HTR-8/SVneo (cell line): ENCODE measurements at places on chromosomes 2 and 18.

- DNase-seq: no peak
Observed at GRCh38 chr2:48529676-48530032, 300 bp upstream of the STON1 start.

DNA sequence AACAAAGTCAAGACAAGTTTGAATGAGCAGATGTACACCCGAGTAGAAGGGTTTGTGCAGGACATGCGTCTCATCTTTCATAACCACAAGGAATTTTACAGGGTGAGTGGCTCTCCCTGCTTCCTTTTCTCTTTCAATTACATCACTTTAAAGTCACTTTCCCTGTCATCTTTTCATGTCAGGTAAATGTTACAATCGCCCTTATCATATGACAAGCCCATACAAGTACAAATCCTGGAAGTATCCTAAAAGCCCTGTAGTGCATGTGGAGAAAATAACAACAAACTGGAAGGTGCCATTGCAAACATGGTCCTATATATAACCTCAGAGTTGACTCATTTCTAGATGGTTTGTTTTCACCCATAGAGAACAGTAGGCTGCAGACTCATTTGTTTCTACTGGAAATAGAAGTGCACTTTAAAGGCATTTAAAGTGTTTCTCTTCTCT, 126.0 kb downstream of the SP100 start:
- peak; percentile 14 for DNase-seq

- DNase-seq: no peak
Observed at GRCh38 chr2:179479947-179480346, 215.3 kb upstream of the SESTD1 start.

DNA sequence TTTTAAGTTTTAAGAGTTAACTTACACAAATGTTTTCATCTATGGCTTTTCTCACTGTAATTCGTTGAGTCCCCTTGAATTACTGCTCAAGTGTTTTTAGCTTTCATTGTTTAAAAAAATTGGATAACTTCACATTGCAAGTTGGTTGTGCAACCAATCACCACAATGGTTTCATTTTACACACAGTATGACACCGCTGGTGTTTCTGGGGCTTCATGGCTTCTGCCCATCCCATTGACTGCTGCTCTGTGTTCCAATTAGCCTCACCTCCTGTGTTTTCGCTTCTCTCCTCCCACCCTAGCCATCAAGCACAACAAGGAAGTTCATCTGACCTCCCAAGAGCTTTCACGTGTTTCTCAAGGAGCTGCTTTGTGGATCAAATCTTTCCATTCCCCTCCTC, 199.1 kb upstream of the CHAC2 start:
- peak; percentile 28 for DNase-seq

- no peak for DNase-seq
Observed at GRCh38 chr2:174659069-174659900, 61.7 kb upstream of the WIPF1 start.

GRCh38 chr2:184644685-184645084, 46.4 kb downstream of the ZNF804A start:
- no peak for DNase-seq

DNA sequence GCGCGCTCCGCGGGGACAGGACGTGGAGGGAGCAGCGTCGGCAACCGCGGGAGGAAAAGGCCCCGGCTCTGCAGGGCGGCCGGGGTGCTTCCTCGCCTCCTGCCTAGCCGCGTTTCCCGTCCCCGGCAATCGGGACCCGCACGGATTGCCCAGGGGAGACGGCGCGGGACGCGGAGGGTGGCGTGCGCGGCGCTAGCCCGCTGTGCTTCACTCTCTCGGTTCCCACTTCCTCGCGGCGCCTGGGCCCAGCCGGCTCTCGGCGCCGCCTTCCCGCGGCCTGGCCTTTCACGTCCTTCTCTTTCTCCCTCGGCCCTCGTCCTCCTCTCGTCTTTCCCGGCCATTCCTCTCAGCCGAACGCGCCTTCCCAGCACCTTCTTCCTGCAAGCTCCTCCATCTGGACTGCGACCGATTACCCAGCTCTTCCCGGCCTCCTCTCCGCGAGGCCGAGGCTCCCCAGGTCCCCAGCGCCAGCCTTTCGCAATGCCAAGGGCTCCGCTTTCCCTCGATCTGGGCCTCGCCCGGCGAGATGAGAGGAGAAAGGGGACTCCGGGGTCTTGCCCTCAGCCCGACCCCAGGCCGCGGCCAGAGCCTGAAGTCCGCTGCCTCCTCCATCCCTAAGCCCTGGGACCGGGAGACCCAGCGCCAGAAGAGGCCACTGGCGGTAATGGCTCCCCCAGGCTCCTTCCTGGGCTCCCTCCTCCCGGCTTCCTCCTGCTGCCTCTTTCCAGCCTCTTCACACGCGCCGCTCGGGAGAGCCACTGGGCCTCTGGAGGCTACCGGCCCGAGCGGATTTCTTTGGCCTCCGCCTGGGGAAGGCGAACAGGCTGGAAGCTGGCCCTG, 34.3 kb upstream of the ATP6V1B1 start:
- DNase-seq: no peak

DNA sequence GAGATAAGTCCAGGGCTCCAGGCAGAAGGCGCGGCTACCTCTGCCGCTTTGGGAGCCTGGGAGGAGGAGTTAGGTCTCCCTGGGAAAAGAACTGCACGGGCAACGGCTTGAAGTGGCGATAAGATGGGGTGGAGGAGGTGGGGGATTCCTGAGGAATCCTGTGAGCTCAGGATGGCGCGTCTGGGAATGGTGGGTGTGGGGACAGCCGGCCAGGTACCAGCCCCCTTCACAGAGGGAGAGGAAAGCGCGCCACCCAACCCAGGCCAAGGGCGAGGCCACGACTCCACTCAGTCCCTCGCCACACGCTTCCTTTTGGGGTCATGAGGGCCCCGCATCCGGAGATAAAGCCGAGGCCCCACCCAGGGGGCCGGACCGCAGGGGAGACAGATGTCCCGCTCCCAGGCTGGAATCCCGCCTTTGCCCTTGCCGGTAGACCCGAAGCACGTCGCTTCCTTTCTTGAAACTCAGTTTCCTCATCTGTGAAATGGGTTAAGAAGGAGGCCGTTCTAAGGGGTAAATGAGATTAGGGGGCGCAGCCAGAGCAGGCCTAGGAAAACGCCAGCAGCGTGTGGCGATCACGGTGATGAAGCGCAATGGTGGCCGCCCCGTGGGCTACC, 1.7 kb upstream of the CTDSP1 start:
- peak; percentile 26 for DNase-seq

DNA sequence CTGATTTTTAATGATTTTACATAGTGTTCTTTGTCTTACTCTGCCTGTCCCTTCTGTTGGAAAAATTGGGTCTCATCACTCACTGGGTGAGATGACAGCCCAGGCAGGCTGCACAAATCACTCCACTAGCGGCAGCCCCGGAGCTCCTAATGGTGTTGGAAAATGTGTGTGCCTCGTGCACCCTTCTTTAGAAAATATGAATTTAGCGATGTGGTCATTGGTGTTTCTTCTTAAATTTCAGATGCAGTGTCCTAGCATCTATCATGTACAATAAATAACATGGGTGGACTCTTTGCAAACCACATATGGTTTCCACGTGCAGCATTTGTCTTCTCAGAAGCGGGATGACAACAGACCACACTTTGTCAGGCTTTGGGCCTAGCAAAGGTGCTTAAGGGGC, 194.2 kb downstream of the ACKR3 start:
- DNase-seq: no peak

DNA sequence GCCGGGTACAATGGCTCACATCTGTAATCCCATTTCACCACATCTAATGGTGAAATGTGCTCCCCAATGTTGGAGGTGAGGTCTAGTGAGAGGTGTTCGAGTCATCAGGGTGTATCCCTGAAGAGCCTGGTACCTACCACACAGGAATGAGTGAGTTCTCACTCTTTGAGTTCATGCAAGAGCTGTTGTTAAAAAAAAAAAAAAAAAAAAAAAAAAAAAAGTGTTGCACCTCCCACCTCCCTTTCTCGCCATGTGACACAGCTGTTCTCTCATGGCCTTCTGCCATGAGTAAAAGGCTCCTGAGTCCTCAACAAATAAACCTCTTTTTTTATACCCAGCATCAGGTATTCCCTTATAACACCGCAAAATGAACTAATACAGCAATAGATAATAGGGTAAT, 106.3 kb downstream of the C2orf74 start:
- no peak for DNase-seq

- DNase-seq: no peak
Observed at GRCh38 chr2:178377046-178377445, 73.9 kb downstream of the PRKRA start.

DNA sequence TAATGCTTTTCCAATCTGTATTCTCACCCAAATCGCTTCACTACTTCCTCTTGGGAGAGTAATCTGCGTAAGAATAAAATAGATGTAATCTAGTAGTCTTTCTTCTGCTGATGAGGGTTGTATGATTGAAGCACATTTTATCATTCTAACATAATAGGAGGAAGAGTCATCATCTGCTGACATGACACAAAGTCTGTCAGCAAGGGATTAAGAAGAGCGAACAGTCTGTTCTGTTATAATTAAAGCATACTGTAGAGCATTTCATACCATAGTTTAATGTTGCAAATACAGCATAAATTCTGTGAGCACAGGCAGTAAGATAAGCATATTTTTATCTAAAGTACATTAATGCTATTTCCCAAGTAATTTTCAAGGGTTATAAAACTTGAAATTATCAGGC, 10.4 kb downstream of the SLC25A52 start:
- DNase-seq: no peak

DNA sequence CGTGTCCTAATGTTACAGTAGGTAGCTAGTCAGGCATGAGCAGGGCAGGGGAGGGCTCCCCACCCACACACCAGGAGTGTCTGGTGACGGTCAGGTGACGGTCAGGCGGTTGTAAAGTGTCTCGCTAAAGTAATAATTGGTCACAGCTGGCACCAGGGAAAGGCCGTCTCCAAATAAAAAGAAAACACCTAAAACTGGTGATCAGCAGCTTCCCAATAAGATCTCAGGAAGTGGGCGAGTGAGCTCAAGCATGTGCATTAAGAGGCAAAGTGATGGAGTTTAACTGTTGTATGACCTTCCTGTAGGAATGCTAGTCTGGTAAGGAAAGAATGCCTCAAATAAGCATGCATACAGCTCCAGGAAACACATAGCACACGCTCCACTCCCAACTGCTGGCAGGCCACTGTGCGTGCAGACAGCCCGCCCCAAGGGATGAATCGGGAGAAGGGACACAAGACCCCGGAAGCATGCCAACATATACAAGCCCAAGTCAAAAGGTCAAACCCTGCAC, 177.1 kb downstream of the RNF144A start:
- no peak for DNase-seq

DNA sequence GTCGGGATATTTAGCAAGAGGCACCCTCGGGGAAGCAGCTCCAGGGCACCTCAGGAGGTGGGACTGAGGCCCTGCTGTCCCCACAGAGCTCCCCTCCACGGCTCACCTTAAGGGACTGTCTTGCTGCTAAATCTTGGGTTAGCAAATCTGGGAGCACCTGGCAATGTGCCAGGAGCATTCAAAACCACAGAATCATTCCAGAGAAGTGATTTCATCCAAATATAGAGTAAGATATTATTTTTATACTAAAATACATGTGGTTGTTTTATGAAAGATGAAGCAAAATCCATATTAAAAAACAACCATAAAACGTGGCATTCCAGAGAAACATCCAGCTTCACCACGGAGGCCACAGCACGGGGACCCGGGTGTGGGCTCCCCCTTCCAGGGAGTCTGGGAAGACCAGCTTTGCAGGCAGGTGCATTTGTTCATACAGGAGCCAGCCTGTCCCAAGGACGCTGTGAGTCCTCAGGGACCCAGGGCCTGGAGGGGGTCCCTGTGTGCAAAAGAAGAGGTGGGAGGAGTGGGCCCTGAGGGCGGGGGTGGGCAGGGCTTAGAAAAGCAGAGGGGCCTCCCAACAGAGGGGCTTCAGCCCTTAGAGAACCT, 16.3 kb downstream of the HS1BP3 start:
- DNase-seq: peak; percentile 57

GRCh38 chr18:58449464-58449863, 179.4 kb downstream of the ALPK2 start:
- DNase-seq: no peak

DNA sequence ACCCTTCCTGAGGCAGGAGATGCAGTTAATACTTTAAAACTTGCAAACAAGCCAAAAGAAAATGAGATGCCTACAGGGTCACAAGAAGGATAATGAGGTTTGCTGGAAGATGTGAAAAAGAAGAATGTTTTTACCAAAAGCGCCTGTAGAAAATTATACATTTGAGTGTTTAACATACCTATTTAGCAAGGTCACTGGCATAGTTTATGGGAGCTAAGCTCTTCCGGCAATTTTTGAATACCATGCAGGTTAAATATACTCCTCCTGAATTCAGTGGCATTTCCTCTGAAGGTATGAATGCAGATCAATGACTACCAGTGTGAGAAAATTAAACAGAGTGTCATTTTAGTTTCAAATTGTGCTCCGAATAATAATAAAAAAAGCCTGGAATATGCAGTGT, 21.2 kb upstream of the MAP3K20 start:
- DNase-seq: no peak

GRCh38 chr2:74149247-74149525, 1.5 kb upstream of the BOLA3 start:
- no peak for DNase-seq
